ENCODE measurements at places on chromosomes 4 and X.

GRCh38 chr4:174672276-174672675 lies 150.0 kb upstream of the HPGD start:
- no peak for DNase-seq

DNA sequence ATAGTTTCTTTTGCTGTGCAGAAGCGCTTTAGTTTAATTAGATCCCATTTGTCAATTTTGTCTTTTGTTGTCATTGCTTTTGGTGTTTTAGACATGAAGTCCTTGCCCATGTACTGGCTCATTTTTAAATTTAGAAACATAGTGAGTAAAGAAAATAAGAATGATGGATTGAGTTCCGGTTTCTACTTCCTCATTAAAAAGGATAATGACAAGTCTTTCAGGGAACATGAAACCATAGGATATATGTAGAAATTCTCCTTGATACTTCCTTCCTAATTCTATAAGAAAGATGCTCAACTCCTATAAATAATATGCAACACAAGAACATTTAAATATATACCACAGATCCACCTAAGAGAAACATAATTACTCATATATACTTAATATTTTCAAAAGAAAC lies 240.9 kb downstream of the BANK1 start:
- DNase-seq, result no peak

DNA sequence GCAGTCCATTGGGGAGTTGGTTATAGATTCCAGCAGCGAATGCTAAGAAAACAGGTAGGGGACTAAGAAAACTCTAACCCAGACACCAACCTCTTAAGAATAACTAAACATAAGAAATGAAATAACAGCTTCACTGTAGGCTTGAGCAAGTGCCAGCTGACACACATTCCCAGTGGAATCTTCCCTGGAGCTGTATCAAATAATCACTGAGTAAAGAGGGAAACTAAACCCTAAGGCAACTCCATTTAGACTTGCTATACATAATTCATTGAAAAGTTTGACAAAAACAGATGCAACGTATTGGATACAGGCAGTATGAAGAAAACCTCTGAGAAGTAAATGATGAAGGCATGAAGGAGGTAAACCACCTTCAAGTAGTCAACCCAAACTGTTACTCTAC lies 293.5 kb downstream of the OPHN1 start:
- no peak for DNase-seq

- no peak for DNase-seq
Observed at GRCh38 chr4:123740236-123740635, 343.6 kb downstream of the SPRY1 start.

GRCh38 chr4:121050300-121050699 lies 22.0 kb downstream of the NDNF start:
- peak; percentile 65 for DNase-seq

DNA sequence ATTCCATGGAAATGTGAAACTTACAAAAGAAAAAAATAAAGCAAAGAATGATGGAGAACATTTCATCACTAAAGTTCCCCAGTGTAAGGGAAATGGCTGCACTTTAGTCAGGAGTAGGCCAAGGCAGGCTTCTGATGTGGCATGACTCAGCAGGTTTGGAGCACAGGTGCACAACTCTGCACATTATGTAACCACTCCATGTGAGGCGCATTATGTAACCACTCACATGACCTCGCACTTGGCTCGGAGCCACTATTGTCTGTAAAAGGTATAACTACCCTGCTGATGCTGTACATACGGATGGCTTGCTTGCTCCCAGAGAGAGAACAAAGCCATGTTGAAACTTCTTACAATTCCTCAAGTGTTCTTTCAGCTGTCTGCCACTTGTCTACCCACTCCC lies 727.6 kb downstream of the TRAM1L1 start:
- DNase-seq, result no peak

- no peak for DNase-seq
Observed at GRCh38 chrX:1912193-1912592, 297.3 kb downstream of the ASMT start.

DNA sequence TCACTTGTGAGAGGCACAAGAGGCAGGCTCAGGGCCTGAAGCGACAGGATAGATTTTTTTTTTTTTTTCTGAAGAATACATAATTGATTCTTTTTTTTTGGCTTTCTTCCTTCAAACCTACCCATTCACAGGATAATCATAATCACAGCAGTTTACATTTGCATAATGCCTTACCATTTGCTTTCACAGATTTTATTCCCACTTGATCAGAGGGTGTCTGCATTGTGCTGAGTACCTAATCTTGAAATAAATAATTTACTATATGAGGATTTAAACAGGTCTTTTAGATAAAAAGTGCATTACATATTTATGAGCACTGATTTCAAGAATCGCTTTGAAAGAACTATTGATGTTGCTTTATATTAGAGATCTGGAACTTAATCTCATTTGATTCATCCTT lies 219.3 kb downstream of the SPRY1 start:
- no peak for DNase-seq

DNA sequence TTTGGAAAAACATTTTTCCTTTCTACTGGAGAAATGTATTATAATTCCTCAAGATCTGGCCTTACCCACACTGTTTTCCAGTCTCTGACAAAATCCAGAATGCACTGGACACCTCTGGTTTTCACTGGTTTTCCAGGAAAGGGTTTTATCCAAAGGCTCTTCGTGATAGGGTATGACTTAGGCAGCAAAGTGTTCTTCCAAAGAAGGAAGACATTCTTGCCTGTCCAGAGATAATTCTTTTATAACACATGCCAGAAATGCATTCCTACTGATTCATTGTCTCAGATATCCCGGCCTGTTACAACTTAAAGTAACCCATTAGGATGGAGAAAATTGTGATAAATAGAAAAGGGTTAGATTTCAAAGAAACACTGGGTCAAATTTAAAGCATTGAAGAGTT lies 2343.1 kb downstream of the PCDH7 start:
- peak; percentile 66 for DNase-seq

DNA sequence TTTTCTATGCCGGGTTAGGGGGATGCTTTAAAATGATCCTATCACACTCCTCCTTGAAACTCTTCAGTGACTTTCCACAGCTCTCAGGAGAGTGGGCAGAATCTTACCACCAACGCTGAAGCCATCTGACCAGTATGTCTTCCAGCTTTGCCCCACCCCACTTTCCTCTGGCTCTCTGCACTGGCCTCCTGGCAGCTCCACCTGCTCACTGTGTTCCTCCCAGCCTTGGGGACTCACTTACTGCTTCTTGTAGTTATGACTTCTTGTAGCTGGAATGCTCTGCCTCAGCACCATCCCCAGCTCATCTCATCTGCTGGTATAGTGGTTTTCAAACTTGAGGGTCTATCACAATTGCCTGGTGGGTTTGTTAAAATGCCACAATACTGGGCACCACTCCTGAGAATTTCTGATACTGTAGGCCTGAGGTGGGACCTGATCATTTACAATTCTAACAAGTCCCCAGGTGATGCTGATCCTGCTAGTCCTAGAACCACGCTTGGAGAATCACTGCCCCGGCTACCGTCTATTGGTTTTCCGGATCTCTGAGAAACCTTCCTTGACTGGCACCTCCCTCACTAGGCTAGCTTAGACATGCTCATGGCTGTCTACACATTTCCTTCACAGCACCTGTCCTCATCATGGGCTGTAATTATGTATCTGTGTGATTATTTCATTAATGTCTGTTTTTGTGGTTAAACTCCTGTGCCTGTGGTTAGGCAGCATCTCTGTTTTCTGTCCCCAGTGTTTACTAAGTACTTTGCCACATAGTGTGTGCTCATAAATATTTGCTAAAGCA lies 152.2 kb downstream of the MGST2 start:
- no peak for DNase-seq

GRCh38 chr4:59400334-59400733 lies 1799.8 kb upstream of the ADGRL3 start:
- DNase-seq, result no peak

GRCh38 chr4:56186808-56187523 lies 200.3 kb downstream of the AASDH start:
- DNase-seq, result no peak

Data from adipocyte (in vitro differentiated cells).